HFFc6 (cell line): ENCODE measurements at places on chromosomes 16 and 17. TPM values are rescaled to one million over a fixed set of nuclear protein-coding genes. Genes with fewer than 3 reads are reported as not detected.
A peak's percentile ranks its signal among the peaks of the same experiment; 100 is the strongest.

GRCh38 chr17:39364236-39365025 is 37.0 kb downstream of the FBXL20 start:
- DNase-seq: no peak

DNA sequence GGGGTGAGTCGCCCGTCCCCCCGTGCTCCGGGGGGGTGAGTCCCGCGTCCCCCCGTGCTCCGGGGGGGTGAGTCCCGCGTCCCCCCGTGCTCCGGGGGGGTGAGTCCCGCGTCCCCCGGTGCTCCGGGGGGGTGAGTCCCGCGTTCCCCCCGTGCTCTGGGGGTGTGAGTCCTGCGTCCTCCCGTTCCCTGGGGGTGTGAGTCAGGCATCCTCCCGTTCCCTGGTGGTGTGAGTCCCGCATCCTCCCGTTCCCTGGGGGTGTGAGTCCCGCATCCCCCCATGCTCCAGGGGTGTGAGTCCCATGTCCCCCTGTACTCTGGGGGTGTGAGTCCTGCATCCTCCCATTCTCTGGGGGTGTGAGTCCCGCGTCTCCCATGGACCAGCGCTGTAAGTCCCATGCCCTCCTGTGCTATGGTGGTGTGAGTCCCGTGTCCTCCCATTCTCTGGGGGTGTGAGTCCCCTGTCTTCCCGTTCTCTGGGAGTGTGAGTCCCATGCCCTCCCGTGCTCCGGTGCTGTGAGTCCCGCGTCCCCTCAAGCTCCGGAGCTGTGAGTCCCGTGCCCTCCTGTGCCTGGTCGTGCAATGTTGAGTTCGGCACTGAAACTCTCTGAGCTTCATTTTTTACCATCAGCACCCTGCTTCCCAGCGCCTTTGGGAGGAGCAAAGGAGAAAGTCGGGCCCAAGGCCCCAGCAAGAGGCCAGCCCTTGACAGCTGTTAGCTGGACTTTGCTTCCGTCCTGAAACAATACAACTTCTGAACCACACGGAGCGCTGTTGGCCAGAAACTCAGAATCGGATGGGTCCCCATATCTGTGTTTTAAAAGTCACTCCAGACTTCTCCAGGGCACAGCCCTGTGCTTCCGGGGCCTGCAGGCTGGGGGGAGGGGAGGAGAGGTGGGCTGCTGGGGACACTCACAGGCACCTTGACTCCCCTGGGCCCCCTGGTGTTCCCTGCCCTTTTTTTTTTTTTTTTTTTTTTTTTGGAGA is 11.5 kb upstream of the ZC3H18 start:
- DNase-seq: peak; percentile 28

DNA sequence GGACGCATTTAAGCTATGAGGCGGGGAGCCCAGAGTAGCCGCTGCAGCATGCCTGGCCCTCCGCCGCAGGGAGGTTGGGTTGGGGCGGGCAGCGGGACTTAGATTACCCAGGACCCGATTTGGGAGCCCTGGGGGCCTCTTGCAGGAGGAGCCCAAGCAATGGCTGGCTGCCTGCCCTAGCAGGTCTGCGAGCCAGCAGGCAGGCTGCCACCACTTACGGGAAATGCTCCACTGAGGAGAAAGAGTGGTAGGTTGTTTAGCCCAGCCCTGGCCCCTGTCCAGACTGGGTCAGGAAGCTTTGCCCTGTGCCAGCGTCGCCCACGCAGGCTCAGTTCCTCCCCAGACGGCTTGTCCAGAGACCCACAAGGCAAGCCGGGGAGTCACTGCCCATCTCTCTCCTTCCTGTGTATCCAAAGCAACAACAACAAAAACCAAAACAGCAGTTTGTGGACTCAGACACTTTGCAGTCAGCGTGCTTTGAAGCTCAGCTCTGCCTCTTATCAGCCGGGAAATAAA is 10.3 kb upstream of the TVP23A start:
- DNase-seq: peak; percentile 61

DNA sequence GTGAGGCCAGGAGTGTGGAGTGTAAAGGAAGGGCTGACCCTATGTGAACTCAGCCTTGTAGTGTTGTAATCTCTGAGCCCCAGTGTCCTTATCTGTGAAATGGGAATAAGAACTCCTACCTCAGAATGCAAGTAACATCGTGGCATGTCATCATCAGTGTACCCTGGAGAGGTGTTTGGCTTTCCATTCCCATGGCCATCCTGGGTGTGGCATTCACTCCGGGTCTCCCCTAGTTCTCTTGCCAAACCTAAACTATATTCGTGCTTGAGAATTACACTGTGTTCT is 1.9 kb downstream of the NXPH3 start:
- no peak for DNase-seq

DNA sequence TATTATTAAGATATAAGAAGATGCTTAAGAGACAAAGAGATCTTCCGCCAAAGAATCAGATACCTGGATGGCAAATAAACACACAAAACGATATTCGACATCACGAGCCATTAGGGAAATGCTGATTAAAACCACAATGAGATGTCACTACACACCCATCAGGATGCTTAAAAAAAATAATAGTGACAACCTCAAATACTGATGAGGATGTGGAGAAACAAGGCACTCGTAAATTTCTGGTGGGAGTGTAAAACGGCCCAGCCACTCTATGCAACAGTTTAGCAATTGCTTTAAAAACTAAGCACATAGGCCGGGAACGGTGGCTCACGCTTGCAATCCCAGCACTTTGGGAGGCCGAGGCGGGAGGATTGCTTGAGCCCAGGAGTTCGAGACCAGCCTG is 39.4 kb downstream of the TBC1D16 start:
- DNase-seq: no peak

- no peak for DNase-seq
These were observed 9.5 kb upstream of the PAM16 start for GRCh38 chr16:4360538-4361021.

- no peak for DNase-seq
These were observed 73.0 kb downstream of the ERCC4 start for GRCh38 chr16:13992976-13993375.

Gene MYH1
- not detected in 2 replicates for total RNA-seq

DNA sequence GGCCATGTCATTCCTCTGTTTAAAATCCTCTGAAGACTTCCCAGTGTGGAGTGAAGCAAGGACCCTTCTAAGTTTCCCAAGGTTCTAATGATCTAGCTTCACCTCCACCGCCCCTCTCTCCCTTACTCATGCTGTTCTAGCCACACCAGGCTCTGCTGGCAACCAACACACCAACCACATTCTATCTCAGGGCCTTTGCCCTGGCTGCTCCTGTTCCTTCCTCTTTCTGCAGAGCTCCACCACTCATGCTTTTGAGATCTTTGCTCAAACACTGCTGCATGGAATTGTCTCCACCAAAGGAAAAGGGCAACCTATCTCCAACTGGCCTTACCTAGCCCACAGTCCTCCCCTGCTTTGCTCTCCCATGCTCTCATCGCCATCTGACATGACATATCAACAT is 128.7 kb downstream of the XYLT1 start:
- DNase-seq: no peak

Gene MT1A
- total RNA-seq: 0.50 to 0.92 TPM in 2 of 3 replicates, not detected in the other

GRCh38 chr17:60846175-60846574 is 168.5 kb downstream of the BCAS3 start:
- no peak for DNase-seq

DNA sequence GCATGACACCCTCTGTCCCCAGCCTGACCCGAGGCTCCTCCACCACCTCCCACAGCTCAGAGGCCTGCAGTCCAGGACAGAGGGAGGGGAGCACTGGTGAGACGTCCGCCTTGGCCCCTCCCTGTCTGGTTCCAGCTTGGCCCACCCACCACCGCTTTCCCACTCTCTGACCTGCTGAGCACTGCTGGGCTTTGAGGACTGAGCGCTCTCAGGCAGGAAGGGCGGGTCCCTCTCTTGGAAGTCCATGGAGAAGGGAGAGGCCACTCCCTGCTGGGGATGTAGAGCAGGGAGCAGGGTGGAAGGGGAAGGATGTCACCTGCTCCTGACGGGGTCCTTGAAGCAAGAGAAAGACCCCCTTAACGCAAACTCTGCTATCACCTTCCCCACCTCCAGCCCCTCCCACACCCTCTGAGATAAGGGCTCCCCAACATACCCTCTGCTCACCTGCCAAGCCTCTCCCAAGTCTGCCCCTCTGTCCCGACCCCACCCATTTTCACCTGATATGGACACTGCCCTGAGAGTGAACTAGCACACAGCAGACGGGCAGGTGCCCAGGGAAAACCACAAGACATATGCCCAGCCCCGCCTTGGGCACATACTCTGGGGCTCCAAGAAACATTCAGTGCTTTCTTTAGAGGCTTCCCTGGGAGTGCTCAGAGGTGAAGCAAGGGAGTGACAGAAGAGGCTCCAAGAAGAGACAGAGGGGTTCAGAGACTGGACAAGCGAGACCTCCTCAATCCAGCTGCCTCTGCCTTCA is 1.4 kb downstream of the OSBPL7 start:
- DNase-seq: no peak

Gene FSCN2
- total RNA-seq: 0.71 to 1.1 TPM (median 1.1 TPM) in 3 replicates

DNA sequence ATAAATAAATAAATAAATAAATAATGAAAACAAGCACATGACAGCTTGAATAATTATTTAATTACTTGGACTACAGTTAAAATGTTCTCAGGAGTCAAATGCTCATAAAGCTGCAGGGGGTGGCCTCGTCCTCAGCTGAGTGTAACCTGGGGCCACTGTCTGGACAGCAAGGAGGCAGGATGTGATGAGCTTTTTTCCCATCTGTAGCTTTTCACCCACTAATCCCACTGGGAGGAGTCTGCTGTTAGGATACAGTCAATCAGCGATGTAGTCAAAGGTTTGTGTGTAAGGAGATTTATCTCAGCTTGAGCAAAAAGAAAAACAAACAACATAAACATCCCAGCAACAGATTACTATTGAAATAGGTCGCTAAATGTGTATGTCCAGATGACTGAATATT is 22.5 kb downstream of the ZCCHC14 start:
- no peak for DNase-seq

- no peak for DNase-seq
These were observed 17.2 kb upstream of the CACNG4 start for GRCh38 chr17:66947311-66947710.

GRCh38 chr17:13099089-13099735 is 81.4 kb upstream of the ELAC2 start:
- DNase-seq: no peak

Gene LGALS9B
- 0.18 TPM in 1 of 3 replicates, not detected in the others for total RNA-seq

Gene CEP95
- total RNA-seq: 11.1 to 12.7 TPM (median 12.3 TPM) in 3 replicates

- peak; percentile 43 for DNase-seq
These were observed 11.0 kb downstream of the P3H4 start for GRCh38 chr17:41800601-41801373.

DNA sequence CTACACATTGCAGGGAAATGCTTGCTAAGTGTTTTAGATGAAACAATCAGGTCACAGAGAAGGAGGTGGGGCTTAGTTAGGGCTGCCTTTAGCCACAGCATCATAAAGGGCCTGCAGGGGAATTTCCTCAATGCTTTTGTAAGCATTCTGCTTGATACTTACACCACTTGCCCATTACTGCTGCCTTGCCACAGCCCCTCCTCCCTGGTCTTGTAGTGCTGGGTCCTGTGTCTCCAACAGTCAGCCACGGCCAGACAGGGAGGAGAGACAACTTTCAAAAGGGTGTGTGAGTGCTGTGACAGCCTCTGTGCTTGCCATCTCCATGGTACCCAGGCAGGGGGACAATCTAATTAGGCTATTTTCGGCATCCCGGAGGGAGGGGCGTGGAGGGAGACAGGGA is 111.2 kb downstream of the SHISA9 start:
- DNase-seq: no peak

DNA sequence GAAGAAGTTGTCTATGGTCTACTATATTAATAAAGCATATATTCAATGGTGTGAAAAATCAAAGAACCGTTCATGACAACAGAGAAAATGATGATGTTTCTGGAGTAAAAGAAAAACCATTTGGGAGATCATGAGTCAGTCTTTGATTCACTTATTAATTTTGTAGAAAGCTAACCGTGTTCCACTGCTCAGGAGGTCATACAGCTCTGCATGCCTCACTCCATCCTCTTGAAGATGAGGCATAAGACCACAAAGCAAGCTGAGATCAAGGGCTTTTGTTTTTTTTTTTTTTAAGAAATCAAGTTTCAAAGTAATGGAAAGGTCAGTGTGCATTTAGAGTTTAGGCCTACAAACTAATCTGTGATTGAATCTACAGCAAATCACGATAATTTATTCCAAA is 206.4 kb downstream of the CEP112 start:
- DNase-seq: no peak

DNA sequence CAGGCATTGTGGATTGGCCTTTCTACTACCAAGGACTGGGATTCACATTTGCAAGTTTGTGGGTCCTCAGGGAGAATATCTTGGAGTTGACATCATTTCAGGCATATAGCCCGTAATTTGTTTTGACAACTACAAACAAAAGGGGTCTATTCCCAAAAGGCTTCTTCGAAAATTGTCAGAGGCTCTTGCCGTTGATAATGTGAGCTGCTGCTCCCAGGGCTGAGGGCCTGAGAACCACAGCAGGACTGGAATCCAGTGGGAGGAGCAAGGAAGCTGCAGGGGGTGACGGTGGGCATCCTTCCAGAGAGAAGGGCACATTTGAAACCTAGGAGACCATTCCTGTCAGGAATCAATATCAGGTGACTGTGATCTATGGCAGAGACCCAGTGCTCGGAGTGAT is 761.6 kb upstream of the RBFOX1 start:
- DNase-seq: no peak

DNA sequence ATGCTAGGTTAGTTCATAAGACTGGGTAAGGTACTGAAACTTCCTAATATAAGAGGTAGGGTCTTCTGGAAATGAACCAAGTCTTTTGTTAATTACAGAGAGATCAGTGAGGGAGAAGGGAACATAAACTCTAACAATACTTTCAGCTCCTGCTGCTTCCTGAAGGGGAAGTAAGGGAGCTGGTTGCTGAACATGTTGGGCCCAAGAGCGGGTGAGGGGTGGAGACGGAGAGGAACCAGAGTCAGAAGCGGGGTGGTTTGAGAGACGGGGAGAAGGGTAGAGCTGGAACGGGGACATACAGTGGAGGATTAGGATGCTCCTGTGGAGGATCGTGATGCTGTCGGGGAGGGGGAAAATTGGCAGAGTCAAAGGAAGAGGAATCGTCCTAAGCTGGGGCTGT is 11.5 kb upstream of the ZNF747 start:
- no peak for DNase-seq

DNA sequence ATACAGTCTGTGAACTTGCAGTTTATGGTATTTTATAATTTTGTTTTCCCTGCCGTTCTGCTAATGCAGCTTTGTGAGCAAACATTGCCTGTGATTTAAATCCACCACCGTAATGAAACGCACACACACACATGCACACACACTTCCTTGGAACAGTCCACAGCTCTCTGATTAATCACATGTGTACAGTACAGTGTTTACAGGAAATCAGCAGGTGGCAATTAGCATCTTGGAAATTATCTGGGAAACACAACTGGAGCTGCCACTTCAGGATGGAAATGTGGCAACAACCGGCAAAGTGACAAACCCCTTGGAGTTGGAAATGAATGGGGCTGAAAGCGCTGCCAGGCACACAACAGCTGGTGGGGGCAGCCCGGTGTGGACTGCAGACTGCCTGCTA is 12.9 kb upstream of the ZKSCAN2 start:
- DNase-seq: no peak

Gene LGALS9
- total RNA-seq: not detected in 3 replicates

DNA sequence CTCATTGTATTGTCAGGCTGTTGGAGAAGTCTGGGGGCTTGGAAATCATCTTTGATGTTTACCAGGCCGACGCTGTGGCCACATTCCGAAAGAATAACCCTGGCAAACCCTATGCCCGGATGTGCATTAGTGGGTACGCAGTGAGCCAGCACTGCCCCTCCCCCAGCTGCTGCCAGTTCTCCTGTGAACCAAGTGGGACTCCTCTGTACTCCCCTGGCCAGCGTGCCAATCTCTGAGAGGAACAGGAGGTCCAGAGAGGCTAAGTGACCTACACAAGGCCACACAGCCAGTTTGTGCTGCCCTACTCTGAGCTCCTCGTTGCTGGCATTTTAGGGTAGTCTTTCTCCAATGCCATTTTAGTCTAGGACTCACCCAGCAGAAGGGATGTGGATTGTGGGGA is 1.9 kb upstream of the LLGL2 start:
- no peak for DNase-seq
